ENCODE measurements at places on chromosomes 16 and 17.

GRCh38 chr16:4709481-4709880 lies 16.1 kb downstream of the NUDT16L1 start:
- DNase-seq: no peak

GRCh38 chr16:75254359-75254837 lies 3.0 kb upstream of the BCAR1 start:
- DNase-seq: no peak

DNA sequence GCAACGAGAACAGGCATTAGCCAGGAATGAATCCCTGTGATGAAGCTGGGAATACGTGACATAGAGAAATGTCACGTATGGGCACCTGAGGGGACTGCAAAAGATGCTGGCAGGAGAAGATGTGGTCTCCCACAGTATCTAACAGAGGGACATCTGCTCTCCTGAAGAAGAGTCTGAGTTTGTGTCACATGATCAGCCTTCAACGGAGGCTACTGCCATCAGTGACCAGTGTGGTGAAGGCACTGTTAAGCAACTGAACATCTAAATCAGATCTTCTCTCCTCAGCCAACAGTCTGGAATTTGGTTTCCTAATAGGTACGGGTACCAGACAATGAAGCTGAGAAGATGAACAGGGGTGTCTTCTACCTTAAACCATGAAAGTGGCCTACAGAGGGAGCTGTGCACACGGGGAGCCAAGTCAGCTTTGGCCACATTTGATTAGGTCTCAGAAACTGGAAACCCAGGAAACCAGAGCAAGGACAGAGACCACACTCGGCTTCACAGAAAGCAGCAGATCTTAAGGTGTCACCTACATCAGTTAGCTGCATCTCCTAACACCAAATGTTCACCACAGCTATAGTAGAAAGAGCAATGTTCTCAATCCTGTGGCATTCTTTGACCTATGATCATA lies 41.8 kb downstream of the BRD7 start:
- DNase-seq: peak; percentile 25

DNA sequence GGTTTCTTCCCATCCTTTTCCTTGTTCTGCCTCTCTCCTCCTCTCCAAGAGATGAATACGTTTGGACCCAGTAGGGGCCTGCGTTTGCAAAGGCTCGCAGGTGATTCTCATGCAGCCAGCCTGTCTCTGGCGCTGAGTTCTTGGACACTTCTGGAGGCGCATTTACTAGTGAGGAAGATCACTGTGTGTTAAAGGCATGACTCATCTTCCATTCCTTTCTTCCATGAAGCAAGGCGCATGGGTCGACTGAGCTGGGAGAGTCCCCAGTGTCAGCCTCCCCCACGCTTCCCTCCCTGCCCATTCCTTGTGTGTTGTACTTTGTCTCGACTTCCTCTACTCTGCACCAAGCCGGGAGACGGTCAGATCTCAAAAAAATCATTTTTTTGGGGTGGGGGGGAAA lies 159.9 kb upstream of the EEF2KMT start:
- no peak for DNase-seq

DNA sequence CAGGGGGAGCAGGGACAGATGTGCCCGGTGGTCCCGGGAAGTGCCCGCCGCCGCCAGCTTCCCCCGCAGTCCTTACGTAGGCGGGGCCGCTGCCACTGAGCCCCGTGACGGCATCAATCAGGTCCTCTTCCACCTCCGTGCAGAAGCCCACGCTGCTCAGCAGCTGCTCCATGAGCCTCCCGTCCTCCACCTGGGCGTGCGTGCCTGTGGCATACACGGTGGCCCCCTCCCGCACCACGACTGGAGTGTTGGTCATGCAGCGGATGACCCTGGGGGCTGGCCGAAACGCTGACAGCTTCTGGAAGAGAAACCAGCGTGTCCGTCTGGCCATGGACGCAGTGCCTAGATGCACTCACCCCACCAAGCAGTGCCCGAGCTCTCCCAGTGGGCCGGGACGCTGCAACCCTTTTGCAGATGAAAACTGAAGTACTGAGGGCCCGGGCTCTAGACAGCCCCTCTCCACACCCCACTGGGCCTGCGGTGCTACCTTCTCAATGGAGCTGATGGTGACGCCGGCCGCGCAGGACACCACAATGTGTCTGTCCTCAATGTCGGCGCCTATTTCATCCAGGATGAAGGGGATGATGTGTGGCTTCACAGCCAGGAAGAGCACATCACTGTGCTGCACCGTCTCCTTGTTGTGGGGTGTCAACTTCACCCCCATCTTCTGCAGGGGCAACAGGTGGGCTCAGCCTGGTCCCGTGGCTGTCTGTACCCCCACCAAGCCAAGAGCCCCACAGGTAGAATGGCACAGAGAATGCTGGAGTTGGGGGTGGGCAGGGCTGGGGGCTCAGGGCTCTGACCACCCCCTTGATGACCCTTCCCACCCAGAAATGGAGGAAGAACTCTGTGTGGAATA lies 2.0 kb downstream of the PYCR1 start:
- no peak for DNase-seq

DNA sequence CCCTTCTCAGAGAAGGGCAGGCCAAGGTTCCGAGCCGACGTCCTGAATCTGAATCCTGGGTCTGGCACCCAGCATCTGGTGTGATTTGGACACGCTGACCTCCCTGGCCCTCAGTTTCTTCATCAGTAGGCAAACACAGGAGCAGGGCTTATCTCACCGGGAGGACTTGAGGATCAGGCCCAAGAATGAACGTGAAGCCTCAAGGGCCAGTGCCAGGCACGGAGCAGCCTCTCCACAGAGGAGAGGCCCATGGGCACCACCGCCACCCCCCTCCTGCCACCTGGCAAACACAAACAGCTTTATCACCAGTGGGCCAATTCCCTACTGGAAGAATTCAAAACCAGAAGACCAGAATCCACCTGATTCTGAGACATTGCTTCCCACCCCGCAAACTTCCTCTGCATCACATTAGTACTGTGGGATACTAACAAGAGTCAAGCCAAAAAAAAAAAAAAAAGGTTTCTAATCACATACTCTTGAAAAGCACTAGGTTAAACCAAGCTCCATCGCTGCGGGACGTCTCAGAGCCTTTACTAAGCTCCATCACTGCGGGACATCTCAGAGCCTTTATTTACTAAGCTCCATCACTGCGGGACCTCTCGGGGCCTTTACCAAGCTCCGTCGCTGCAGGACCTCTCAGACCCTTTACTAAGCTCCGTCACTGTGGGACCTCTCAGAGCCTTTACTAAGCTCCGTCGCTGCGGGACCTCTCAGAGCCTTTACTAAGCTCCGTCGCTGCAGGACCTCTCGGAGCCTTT lies 68.0 kb upstream of the DOC2B start:
- no peak for DNase-seq

DNA sequence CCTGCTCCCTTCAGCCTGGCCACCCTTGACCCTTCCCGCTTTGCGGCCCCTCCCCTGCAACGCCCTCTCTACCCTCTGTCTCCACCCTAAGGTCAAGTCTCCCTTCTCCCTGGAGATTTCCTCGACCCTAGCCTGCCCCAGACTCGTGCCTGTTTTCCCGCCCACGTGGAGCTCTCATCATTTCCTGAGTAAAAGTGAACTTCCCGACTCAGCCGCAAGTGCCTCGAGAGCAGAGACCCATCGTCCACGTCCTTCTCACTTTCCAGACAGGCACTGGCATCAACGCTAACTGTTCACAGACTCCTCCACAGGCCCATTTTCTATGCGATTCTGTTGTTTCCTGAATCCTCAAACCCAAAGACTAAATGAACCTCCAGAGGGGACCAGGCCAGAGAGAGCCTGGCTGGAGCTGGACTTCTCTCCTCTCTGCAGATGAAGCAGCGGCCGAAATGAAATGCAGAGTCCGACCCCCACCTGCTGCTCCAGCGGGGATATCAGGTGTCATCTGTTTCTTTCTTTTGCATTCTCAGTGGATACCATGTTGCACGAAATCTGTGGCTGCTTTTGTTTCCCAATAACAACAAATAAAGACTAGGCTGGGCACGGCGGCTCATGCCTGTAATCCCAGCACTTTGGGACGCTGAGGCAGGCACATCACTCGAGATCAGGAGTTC lies 52.5 kb downstream of the RTN4RL1 start:
- no peak for DNase-seq

DNA sequence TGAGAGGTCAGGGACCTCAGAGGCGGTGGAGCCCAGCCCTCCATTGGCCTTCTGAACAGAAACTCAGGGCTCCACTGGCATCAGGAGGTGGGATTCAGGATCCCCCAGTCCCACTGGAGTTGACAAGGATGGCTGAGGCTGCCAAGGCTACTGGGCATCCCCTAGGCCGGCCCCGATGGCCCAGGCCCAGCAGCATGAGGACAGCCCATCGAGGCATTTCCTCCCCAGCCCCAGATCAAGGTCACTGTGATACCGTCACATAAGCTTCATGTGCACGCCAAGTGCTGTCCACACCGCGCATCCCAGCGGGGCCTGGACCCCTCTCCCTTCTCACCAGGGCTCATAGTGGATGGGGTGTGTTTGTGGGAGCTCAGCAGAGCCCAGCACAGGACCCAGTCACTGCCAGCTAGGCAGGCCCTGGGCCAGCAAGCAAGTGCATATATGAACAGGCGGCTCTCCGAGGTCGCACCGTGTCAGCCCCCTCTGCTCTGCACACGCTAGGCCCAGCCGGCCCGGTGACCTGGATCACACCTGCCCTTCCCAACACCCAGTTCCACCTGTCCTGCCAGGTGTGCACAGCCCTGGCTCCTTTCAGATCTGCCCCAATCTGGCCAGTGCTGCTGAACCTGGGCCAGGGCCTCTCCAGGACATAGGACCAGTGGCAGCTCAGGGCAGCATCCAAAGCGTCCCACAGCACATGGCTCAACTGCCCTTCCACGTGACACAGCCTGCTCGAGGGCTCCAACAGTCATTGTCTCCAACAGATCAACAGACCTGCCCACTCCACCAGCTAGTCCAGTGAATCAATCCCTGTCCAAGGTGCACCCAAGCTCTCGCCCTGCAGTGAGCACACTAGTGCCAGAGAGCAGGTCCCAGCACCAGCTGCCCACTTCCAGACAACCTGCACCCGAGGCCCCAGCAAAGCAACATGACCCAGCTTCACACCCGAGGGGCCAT lies 32.8 kb upstream of the RASD1 start:
- no peak for DNase-seq

DNA sequence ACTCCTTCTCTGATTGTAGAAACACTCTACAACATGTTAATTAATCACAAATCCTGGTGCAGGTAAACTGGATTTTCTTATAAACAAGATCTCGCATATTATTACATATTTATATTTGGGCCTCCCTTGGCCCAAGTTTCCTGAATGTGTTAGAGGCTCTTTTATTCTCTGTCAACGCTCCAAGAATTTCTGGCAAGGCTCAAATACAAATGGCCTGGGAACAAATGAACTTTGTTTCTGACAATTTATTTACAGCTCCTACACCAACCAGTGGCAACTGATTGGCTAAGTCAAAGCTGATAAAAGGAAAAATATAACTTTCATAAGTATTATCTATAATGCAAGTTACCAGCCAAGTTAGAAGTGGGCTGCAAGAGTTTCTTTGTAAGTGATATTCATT lies 64.9 kb upstream of the CORO6 start:
- no peak for DNase-seq

Measured in stimulated activated CD8-positive, alpha-beta memory T cell treated with anti-CD3 and anti-CD28 coated beads, Interleukin-4, amount 100 ng/mL, for 1 hour (primary cell).